ENCODE measurements at places on chromosomes 2 and 18. TPM values are rescaled to one million over a fixed set of nuclear protein-coding genes. Genes with fewer than 3 reads are reported as not detected.

Gene IL1R1
- total RNA-seq: 22.3 TPM

Gene SERPINB13
- not detected for total RNA-seq

Gene CDH19
- 0.80 TPM for total RNA-seq

Gene EPG5
- total RNA-seq: 21.2 TPM

Gene IL1R2
- 6.6 TPM for total RNA-seq

Gene UGT1A5
- total RNA-seq: not detected

Gene ITGB6
- not detected for total RNA-seq

Gene STON1
- total RNA-seq: 26.1 TPM

Gene MTX2
- 19.8 TPM for total RNA-seq

Gene POTEI
- total RNA-seq: 0.80 TPM

Gene YIPF4
- 37.7 TPM for total RNA-seq

Gene ACADL
- 9.9 TPM for total RNA-seq

Gene FMNL2
- 55.1 TPM for total RNA-seq

Gene C2orf72
- total RNA-seq: not detected

Gene MAP3K19
- 0.52 TPM for total RNA-seq

Gene PFN4
- 0.52 TPM for total RNA-seq

Gene TMEM178A
- 2.6 TPM for total RNA-seq

Gene PDE6D
- 13.7 TPM for total RNA-seq

Gene ITPRID2
- 48.6 TPM for total RNA-seq
